NCI-H345 (cell line): ENCODE measurements at places on chromosomes 11 and 22.
A peak's percentile ranks its signal among the peaks of the same experiment; 100 is the strongest.

- DNase-seq = no peak
Measured at GRCh38 chr11:46673713-46674462, 26.5 kb downstream of the ARHGAP1 start.

DNA sequence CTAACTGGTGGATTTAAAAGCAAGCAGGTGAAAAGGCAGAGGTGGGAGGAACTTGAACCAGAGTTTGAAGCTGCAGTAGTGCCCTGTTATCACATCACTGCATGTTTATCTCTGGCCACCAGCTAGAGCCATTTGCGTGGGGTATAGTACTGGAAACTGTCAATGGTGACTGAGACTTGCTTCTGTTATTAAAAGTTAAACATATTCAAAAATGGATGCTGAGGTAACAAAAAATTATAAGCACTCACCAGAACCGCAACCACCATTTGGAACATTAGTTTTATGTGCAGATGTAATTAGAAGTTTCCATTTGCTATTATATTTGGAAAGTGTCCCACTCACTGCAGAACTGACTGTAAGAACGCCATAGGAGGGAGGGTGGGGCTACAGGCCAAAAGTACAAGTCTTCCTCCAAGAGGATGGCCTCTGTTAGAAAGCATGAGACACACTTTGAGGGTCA lies 1.2 kb upstream of the CD59 start:
- DNase-seq = no peak

GRCh38 chr11:128304666-128305485 lies 282.5 kb downstream of the ETS1 start:
- no peak for DNase-seq

DNA sequence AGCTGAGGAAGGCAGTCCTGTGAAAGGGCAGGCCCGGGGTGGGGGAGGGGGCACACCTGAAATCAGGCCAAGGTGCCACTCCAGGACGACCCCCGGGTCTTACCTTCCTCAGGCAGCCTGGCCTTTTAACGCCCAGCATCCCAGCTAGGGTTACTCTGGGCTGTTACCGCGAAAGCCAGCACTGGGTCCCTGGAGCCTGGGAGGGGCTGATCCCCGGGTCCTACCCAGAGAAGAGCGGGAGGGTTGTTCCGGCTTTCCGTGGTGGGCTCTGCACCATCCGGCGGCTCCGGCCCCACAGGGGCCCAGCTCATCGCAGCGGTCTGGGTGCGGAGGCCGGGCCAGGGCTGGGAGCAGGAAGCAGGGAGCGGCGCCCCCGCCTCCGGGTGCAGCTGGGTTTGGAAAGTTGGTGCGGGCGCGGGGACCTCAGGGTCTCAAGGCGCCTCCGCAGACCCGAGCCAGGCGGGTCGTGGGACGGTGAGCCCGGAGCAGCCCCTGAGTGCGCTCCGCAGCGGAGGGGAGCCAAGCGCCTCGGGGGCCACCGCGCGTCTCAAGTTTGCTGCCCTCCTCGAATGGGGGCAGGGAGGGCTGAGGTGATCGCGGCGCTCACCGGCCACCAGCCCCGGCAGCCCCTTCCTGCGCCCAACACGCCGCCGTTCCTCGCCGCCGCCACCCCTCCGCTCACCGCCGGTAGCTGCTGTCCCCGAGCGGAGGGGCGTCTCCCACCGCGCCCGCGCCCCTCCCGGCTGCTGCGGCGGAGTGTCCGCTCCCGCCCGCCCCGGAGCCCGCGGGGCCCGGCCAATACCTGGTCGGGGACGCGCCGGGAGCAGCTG lies 831 bp downstream of the CHST1 start:
- DNase-seq = peak; percentile 30

- DNase-seq = no peak
Measured at GRCh38 chr22:36419177-36419911, 31.6 kb upstream of the MYH9 start.

DNA sequence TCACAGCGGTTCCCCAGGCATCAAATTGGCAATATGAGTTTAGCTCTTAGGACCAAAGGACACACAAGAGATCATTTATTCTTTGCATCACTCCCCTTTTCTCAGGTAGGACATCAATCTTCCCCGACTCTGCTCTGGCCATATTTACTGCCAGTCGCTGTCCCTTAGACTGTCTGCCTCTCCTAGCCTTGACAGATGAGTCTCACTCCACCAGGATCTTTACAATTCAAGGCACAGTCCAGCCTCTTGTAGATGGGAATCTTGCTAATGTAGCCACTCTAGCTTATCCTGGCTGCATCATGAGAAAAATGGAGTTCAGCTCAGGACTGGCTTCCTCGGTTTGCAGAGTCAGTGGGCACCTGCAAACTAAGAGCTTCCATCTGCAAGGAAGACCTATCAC lies 915.2 kb downstream of the NTM start:
- no peak for DNase-seq

DNA sequence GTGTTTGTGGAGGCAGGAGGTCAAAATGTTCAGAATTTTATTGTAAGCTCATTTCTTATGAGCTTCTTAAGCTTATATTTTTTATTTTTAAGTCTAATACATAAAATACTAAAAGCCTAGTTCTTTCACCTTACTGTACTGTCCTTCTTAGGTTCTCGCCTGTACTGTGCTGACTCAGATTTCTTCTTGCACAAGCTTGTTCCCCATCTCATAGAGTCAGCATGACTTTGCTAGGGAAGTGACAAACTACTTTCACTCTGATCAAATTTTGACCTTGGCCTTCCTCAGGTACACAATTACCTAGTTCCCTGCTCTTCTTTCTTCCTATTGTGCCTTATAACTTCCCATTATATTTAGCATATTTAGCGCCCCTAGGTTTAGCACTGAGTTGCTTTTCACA lies 81.5 kb downstream of the STK33 start:
- no peak for DNase-seq

GRCh38 chr11:112363527-112363926 lies 102.9 kb upstream of the PLET1 start:
- DNase-seq = no peak

DNA sequence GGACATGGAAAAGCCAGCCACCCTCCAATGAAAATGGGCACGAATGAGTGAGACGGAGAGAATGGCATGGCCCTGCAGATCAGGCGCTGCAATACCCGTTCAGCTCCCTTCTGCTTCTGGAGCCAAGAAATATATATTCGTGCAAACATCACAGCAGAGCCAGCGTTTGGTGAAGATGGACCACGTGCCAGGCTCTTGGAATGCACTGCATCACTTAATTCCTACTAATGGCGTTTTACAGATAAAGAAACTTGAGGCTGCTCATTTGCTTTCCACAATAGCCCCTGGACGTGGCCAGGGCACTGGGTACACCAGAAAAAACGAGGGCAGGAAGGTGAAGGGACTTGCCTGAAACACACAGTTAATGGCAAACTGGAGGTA lies 1.6 kb upstream of the FXYD2 start:
- no peak for DNase-seq

- no peak for DNase-seq
Measured at GRCh38 chr11:96200243-96200642, 142.8 kb downstream of the MAML2 start.

- DNase-seq = no peak
Measured at GRCh38 chr22:23534201-23534850, 45.8 kb downstream of the IGLL1 start.

DNA sequence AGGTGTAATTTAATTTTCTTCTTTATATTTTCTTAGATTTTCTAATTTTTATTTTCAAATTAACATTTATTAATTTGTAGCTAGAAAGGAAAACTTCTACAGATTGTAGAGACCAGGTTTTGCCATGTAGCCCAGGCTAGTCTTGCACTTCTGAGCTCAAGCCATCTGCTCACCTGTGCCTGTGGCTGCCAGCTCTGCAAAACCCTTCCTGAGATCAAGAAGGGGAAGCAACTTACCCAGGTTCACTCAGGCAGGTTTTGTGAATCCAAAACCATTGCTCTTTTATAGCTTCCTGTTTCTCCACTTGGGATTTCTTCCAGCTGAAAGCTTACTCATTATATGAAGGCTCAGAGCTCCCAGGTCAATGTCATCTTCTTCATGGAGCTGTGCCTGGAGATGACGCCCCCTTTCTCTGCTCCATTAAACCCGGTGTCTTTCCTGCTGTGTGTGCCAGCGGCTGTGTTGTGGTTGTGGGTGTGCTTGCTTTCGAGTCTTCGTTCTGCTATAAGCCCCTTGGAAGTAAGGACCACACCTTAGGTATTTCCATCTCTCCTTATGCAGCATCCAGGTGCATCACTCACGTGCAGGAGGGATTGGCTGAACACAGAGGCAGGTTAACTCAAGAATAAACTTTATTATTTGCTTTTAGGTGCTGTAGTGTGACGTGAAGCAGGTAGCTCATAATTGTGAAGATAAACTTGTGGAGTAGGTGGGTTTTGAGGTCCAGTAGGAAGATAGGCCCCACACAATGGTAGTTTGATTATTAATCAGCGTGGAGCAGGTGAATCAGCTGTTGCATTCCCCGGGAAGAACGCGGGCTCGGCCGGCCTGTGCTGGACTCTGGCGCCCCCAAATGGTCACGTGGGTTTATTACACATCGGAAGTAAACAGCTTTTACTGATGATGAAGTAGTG lies 42.2 kb upstream of the INCENP start:
- peak; percentile 74 for DNase-seq

GRCh38 chr22:27594474-27595134 lies 207.0 kb downstream of the MN1 start:
- no peak for DNase-seq

GRCh38 chr11:67630943-67631331 lies 1.2 kb upstream of the NUDT8 start:
- DNase-seq = no peak

- peak; percentile 86 for DNase-seq
Measured at GRCh38 chr11:121476379-121477032, 23.7 kb upstream of the SORL1-AS1 start.

- DNase-seq = no peak
Measured at GRCh38 chr11:100761841-100762240, 74.8 kb downstream of the ARHGAP42 start.

DNA sequence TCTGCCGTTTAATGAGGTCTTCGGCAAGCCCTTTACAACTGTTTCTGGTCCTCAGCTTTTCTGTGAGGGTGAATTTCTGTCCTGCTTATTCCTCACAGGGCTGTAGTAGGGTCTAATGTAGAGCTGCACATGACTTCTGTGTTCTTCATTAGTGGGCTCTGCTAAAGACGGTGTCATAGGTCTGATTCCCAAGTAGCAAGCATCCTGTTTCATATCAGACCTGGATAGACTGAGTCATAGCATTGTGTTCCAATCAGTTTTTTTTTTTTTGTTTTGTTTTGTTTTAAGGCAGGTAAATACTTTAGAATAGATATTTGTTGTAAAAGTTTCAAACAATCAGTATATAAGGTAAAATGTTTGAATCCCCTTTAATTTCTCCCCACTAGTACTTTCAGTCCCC lies 35.4 kb downstream of the BIRC2 start:
- no peak for DNase-seq

GRCh38 chr11:114358716-114359115 lies 41.6 kb downstream of the C11orf71 start:
- DNase-seq = no peak

DNA sequence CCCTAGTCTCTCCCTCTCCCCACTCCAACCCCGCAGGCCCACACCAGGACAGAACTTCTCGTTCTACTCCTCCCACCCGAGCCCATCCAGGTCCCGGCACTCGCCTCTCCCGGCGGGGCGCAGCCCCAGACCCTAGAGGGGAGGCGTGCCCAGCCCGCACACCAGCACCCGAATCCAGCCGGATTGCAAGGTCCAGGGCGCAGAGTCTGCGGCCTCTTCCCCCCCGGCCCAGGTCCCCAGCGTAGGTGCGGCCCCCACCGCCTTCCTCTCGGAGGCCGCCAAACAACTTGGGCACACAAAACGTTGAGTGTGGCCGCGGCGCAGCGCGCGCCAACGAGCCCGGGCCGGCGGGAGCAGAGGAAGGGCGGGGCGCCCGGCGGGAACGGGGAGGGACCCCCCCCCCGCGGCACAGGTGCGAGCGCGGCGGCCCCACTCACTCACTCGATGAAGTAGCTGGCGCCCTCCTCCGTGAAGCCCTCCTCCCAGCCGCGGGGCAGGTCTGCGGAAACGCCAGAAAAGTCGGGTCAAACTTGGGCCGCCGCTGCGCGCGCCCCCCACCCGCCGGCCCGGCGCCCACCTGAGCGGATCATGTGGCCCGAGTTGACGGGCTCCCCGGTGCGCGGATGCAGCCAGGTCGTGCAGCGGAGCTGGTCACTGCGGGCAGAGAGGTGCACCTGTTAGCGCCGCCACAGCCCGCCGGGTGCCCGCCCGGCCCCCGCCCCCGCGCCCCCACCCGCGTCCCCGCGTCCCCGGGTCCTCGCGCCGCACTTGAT lies 480 bp downstream of the PLEKHA7 start:
- DNase-seq = peak; percentile 33

- DNase-seq = no peak
Measured at GRCh38 chr11:72584939-72585597, 89.2 kb downstream of the PDE2A start.

DNA sequence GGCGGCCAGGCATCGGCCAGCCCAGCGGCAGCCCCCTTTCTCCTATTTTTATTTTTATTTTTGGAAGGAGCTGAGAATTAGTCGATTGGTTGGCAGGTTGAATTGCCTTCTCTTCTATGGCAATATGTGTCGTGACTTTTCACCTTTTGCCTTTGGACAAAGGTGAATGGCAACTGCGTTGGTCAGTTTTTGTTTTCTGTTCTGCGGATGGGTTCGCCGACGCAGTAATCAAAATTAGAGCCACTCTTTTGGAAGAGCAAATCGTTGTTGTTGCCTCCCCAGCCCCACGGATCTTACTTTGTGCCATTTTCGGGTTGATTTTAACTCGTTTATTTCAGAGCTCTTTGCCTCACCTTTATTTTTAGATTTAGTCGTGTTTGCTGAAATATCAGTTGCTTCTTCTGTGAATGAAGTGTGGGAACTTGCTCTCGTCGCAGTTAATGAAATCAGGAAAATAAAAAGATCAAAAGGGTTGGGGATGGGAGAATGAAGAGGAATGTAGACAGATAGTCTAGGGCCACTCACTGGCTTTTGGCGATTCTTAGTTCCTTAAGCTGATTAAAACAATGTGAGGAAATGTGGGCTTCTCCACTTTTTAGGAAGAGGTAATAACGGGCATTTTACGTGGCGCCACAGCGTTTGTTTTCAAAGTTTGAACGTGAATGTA lies 1.6 kb downstream of the CECR2 start:
- DNase-seq = no peak

- DNase-seq = no peak
Measured at GRCh38 chr11:65085446-65085845, 1.4 kb downstream of the ZFPL1 start.

DNA sequence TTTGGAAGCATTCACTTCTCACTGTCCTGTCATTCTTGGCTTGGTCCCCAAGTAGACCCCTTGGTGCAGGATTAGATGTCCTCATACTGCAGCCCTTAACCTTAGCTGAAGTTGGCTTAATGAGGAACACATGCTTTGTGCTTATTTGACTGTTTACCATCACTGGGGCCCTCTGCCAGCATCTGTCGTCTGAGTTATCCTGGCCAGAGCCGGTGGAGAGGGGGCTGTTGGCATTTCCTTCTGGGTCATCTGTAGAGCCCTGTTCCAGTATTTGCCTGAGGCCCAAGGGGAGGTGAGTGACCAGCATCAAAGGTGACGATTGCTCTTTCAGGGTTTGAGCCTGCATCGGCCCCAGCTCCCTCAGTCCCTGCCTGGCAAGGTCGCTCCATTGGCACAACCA lies 126.4 kb upstream of the RASSF10 start:
- no peak for DNase-seq
